Activated CD8-positive, alpha-beta memory T cell treated with anti-CD3 and anti-CD28 coated beads for 1 hour (primary cell): ENCODE measurements at places on chromosomes 4 and X.

DNA sequence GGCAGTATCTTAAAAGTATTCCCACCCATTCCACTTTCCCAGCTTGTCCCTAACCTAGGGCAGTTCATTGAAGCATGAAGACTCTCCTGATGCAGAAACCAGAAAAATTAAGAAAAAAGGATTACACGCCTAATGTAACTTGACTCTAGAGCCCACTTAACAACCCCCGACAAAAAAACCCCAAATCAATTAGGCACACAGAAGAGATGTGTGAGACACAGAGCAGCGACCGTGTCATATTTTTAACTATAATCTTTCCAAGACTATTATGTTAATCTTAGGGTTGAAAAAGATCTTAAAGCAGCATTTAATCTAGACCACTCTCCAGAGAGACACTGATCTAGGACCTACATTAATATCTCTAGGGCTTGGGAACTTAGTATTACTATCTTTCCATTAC, 1.3 kb downstream of the YTHDC1 start:
- no peak for DNase-seq

DNA sequence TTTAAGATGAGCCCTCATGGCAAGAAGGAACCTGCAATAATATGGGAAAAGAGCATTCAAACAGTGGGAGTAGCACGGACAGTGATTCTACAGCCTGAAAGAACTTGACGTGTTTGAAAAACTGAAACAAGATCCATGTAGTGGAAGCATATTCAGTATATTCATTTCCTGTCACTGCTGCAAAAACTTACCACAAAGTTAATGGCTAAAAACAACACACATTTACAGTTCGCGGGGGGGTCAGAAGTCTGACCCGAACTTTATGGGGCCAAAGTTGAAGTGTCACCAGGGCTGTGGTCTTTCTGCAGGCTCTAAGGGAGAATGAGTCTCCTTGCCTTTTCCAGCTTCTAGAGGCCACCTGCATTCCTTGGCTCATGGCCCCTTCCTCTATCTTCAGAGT, 52.6 kb upstream of the ARX start:
- DNase-seq = no peak

- DNase-seq = no peak
Observed at GRCh38 chr4:7886007-7886973, 53.4 kb downstream of the AFAP1 start.

GRCh38 chr4:153832054-153832453, 43.2 kb upstream of the SFRP2 start:
- no peak for DNase-seq

DNA sequence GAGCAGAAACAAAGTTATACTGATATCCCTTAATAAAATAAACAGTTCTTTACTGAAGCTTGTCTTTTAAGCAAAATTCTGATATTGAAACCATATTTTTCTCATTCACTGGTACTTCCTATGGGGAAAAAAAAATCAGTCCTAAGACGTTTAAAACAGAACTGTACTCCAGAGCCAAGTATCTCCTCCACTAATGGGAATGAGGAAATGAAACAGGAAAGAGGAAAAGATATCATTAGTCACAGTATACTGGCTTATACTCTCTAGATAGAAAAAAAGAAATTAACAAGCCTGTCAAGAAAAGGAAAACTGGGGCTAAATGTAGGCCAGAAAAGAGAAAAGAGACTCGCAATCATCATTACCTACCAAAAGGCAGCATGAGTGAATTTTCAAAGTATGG, 252.7 kb downstream of the CENPC start:
- DNase-seq = no peak

DNA sequence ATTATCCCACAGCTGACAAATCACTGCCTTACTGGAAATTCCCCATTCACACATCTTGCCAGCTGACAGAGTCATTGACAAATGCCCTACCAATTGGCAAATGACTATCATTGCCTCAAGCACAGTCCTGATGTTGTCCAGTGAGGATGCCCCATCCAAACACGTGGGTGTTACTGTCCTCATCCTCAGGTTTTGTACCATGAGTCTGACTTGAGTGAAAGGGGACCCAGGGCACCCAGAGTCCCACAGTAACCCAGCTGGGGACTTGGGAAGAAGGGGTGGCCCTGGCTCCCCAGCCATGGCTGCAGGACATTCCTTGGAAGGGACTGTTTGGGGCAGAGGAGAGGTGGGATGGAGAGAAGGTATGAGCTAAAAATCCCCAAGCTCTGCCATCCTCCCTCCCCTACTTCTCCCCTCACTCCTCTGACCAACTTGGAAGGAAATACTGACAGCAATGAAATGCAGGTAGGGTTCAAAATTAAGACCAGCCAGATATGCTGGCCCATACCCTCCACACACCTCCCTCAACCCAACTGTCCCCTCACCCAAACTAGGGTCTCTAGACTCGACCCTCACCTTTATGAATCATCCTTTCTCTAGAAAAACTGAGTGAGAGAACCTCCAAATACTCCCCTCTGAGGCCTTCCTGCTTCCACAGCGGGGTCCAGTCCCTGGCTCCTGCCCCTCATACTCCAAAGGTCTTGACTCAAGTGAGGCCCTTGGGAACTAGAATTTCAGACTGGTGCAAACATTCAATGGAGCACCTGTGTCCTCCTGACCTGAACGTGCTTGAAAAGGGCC, 5.1 kb downstream of the TIMP1 start:
- no peak for DNase-seq

DNA sequence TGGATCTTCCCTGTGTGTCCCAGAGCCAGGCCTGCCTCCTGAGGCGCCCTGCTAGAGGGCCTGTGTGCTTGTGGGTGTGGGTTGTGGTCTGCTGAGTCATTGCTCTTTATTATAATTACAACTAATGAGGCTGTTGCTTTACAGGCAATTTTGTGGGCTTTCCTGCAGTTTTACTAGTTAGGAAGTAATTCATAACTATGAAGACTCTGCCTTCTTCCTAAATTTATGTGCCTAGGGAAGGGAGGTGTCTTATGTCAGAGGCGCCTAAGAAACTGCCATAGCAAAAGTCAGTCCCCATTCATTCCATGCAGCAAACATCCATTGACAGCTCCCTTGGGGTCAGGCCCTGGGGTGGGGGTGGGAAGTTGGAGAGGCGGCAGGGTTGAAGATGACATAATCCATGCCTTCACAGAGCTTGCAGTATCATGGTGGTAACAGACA, 359.2 kb downstream of the IDS start:
- DNase-seq = no peak

DNA sequence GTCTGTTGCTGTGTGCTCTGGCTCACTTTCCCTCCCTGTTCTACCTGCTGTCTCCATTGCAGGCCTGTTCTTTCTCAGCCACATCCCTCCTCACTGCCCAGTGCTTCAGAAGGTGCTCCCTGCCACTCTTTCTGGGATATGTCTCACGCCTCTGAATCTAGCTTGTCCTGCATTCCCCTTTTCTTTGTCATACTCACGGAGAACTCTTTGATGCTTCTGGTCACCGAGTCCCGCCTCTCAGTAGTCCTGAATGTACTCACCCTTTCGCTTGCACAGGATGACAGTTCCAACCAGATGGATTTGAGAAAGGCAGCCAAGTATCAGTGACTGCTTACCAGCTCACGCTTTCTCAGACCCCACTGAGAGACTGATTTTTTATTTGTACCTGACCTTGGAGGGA, 65.2 kb upstream of the TLR2 start:
- no peak for DNase-seq

DNA sequence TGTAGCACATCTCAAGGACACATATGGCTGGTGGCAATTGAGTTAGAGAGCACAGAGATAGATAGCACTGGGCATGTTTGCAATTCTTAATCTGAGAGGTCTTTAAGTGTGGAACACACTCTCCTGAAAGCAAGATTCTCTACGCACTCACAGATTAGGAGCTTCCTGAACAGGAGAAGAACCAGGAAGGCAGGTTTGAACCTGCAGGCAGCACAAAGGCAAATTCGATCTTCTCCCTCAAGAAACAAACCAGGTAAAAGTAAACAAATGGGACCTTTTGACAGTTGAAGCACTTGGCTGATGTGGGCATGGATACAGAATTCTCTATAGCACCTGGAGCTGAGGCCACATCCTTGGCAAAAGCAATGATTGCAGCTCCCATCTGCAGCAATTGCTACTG, 24.3 kb downstream of the HS3ST1 start:
- no peak for DNase-seq
